Hematopoietic multipotent progenitor cell treated with erythropoietin and hydrocortisone succinate and interleukin-3 and kit ligand, for 8 days (in vitro differentiated cells): ENCODE measurements at places on chromosomes 3 and 15.

GRCh38 chr15:70788114-70789049 lies 25.0 kb upstream of the UACA start:
- DNase-seq, result no peak

- DNase-seq, result peak; percentile 16
Measured at GRCh38 chr3:66823009-66823397, 175.1 kb upstream of the KBTBD8 start.

- DNase-seq, result no peak
Measured at GRCh38 chr3:7209098-7209497, 348.2 kb downstream of the GRM7 start.

DNA sequence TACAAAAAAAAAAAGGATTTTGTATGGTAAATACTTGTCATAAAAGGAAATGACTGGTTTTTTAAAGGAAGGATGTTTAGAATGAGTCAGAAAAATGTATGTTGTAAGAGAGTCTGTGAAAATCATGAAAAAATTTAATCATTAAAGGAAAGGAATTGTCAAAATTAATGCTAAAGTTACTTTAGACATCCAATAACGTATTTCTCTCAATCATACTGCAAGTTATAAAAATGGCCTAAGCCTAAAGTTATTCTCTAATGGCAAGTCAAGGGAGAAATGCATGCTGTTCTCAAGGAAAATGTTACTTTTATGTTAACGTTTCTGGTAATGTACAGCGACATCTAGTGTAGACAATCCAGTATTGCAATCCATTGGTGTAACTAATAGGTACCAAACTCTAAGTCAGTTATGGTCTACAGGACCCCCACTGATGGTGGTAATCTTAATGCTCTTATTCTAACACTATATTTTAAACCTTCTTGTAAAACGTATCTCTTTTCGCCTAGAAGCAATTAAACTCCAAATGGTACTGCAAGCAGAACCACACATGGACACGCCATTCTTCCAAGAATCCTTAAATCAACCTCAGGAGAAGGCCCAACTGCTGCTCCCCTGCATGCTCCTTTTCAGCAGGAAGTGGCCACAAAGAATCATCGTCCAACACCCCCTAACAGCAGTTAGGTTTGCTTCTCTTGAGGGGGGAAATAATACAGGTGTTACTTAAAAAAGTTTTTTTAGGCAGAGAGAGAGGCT lies 35.2 kb downstream of the NCEH1 start:
- DNase-seq, result peak; percentile 78

- DNase-seq, result no peak
Measured at GRCh38 chr3:147369231-147369630, 37.1 kb downstream of the ZIC4 start.
